Anterior cingulate cortex (tissue), 58 donors: ENCODE measurements at places on chromosomes 4 and X.

DNA sequence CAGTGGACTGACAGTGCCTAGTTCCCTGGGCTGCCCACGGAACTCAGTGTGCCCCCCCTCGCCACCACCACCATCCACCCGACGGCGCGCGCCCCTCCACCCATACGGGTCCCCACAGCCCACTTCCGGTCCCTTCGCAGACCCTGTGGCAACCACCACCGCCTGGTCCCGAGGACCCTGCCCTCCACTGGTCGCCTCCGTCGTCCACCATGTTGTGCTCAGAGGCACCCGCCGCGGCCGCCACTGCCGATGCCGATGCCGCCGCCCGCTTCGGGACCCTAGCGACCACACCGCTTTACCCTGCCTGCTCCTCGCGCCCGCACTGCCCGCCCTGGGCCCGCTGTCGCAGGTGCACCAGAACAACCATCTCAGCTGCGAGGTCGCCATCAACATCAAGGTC lies 66.5 kb upstream of the LANCL3 start:
- no peak for DNase-seq

GRCh38 chr4:6225469-6225868 lies 25.1 kb upstream of the JAKMIP1 start:
- DNase-seq, result no peak

DNA sequence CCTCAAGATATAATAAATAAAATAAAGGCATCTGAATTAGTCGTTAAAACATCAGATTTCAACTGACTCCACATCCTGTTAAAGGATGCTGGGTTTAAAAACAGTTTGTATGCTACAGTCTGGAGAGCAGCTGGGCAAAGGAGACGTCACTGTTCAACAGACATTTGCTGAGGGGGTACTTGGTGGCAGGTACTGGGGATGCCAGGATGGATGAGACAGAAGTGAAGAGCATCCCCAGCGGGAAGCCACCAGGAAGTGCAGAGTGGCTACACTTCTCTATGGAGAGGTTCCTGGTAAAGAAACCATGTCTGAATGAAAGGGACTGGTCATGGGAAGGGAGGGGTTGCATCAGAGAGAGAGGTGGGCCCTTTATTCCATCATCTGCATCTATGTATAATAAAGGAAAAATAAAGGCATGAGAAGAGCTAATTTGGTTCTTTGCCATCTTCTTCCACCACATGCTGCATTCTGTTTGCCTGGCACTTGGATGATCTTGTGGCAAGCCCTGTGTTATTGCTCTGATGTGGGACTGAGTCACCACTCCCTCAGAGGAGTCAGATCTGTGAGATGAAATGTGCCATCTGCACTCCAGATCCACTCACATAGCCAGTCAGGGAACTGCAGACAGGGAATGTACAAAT lies 145.0 kb downstream of the SOWAHB start:
- no peak for DNase-seq

- DNase-seq, result no peak
Measured at GRCh38 chr4:36330796-36331195, 49.4 kb downstream of the DTHD1 start.

- no peak for DNase-seq
Measured at GRCh38 chrX:118182025-118182424, 65.4 kb upstream of the KLHL13 start.

- no peak for DNase-seq
Measured at GRCh38 chr4:182642831-182643230, 274.4 kb downstream of the DCTD start.

GRCh38 chr4:125481334-125482045 lies 166.7 kb downstream of the FAT4 start:
- no peak for DNase-seq

GRCh38 chr4:6322761-6323566 lies 53.3 kb downstream of the WFS1 start:
- DNase-seq, result no peak

DNA sequence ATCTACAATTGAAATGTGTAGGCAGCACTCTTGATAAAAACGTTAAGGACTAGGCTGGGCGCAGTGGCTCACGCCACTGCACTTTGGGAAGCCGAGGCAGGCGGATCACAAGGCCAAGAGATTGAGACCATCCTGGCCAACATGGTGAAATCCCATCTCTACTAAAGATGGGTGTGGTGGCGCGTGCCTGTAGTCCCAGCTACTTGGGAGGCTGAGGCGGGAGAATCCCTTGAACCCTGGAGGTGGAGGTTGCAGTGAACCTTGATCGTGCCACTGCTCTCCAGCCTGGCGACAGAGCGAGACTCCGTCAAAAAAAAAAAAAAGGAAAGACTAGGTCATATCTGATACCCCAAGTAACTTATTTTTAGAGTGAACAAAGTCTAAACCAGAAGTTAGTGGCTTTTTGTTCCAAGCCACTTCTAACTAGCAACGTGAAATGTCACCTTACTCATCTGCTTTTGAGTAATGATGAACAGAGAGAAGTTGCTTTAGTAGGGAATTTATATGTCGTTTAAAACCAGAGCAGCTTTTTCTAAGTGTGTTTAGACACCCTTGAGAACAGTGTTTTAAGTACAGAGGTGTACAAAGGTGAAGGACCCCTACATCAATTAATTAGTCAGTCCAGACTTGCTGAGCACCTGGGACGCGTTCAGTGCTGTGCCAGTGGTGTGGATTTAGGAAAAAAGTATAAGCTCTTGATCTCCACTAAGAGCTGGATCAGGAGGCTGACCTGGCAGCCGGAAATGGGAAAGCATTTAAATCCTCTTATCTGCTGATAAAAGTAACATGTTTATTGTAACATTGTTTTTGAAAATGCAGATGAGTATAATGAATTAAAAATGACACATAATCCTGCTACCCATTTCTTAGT lies 23.5 kb downstream of the SPRY1 start:
- no peak for DNase-seq

DNA sequence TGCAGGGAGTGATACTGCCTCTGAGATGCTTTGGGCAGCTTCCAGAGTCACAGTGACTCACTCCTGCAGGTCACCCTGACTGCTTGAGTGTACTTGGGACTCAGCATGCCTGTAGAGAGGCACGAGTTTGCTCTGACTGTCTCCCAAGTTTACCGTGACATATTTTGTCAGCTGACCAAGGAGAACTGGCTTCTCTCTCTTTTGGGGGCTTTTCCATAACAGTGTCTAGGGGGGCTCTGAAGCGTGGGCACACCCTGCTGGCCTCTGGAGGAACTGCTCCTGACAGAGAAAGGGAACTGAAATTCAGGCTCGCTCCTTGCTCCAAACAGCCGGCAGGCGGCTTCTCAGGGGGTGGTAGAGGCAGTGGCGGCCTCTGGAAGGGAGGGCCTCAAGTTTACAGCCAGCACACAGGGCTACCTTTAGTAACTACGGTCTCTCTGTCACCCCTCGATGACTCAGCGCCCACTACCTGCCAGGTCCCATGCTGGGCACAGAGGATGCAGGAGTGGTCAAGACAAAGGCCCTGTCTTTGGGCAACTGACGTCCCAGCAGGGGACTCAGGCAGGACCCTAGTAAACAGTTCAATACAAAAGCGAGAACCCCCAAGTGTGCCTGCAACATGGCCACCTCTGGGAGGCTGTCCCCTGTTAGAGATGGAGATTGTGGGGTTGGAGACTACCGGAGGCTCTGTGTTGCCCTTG lies 17.8 kb downstream of the ZNF185 start:
- no peak for DNase-seq
